ENCODE measurements at places on chromosomes 5 and 9.

DNA sequence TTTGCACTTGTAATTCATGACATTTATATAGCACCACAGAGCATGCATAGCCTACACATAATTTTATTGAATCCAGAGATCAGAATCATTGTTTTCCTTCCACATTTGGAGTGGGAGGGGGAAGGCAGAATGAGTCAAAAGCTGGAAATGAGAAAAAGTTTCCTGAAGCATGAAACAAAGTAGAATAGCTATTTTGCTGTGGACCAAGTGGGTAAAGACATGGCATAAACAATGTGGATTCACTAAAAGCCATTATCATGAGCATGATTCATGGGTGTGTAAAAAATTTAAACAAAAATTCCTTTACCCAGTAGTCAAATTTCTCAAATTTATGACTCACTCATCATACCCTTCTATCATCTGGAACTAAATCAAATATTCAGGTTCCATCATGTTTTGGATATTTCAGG is 97.9 kb downstream of the YIPF5 start:
- peak; percentile 75 for DNase-seq

DNA sequence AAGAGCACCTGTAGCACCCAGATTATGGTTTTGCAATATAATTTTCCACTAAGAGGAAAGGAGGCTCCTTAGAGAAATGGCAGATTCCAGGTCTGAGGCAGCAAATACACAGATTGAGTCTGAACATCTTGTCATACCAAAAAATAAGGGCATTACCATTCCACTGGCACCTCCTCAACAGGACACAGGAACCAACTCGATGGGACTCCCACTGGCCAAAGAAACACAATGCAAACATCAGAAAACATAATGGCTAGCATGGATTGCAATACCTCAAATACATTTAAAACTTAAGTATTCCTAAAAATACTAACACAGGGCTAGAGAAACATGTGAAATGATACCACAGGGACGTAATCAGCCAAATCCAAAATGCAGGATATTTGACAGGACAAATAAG is 12.4 kb upstream of the RANBP17 start:
- no peak for DNase-seq

DNA sequence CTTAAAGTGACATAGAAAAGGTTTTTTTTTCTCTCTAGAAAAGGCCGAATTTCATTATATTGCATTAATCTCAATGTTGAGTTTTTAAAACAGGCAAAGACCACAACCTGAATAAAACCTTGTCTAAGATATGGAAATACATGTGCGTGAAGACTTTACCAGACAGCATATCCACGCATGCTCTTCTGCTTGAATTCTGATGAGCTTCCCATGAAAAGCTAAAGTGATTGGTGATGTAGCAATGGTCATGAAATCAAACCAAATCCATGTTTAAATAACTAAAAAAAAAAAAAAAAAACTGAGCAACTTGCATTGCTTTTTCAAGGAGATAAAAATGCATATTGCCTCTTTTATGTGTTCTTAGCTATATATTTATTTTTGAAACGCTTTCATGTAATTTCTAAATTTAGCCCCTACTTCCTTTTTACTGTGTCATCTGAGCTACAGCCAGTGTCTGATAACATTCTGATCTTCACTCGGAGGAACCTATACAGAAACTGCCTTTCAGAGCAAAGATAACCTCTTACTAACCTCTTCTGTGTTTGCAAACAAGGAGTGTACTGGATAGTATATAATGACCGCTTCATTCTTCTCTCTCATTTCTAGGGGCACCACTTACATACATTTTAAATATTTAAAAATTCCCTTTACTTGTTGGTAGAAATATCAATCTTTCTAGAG is 179.1 kb upstream of the GNA14 start:
- no peak for DNase-seq

DNA sequence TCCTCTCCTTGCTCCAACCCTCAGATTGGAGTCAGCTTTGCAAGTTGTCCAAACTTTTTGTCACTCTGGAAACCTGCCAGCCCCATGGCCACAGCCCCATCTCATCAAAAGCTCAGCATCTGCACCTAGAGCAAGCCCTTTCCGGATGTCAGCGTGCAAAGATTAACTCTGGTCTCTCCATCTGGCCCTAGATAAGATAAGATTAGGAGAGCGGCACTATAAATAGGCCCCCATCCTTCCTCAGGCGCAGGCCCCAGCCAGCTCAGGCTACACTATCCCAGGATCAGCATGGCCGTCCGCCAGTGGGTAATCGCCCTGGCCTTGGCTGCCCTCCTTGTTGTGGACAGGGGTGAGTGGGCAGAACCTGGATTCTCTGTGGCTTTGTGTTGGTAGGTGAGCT is at the start of gene SPINK4:
SPINK4 (plus strand) TSS at position 247 of the 400 bp plus-strand sequence; CDS start at position 289, 42 bp downstream.
- peak; percentile 61 for DNase-seq

GRCh38 chr9:134918646-134919045 is 934 bp upstream of the FCN1 start:
- no peak for DNase-seq

GRCh38 chr5:142175039-142175438 is 66.5 kb downstream of the NDFIP1 start:
- no peak for DNase-seq

- no peak for DNase-seq
These were observed 23.3 kb upstream of the ARSB start for GRCh38 chr5:79008362-79008761.

DNA sequence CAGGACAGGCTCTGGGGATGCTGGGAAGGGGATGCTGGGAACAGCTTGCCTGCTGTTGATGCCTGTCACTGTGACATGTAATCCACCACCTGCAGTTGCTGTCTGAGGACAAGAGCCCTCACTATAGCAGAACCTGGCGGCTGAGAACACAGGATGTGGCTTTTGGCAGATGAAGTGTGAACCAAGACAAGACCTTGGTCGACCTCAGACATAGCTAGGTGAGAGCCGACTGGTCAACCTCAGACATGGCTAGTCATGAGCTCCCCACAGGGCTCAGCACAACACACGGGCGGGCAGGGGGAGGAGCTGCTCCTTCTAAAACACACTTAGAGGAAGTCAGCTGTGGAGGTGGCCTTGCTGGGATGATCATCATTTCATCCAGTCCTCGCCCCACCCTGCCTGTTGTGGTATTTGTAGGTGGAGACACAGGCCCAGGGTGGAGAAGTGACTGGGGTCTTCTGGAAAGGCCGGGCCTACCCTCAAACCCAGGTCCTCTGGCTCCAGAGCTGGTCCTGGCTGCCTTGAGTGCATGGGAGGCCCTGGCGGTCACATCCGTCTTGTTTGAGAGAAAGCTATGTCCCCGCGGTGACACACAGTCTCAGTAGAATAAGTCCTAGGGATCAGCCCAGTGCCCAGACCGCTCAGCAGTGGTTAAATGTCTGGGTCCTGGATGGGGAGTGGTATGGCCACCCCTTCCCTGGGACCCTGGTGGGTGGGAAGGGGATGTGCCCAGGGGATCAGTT is 6.1 kb downstream of the SUSD3 start:
- peak; percentile 39 for DNase-seq

DNA sequence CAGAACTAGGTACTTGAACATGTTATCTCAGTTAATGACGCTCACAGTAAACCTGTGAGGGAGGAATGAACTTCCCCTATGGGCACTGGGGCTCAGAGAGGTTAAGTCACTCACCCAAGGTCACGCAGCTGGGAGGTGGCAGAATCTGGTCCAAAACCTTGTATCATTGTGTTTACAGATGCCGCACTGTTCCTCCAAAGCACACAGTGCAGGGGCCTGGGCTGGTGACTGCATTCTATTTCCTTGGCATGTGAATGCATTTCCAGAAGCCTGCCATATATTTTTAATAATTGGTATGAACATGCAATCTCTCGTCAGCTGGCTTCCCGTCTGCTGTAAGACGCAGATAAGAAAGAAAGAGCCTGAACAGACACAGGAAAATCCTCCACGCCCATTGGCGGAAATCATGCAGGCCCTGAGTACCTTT is 77.0 kb upstream of the TBC1D2 start:
- DNase-seq, result no peak

- peak; percentile 57 for DNase-seq
These were observed 647.7 kb upstream of the WWC1 start for GRCh38 chr5:167643631-167644280.

DNA sequence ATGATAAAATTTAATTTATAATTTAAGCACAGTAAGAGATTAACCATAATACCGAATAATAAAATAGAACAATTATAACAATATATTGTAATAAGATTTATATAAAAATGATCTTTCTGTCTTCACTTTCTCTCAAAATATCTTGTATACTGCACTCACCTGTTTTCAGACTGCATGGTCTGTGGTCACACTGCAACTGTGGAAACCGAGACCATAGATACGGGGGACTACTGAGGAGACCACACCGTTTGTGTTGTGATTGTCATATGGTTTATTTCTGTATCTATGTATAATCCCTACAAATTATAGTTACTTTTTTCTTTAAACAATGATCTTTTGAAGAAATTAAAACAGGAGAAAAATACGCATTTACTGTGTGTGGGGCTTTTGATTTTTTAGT is 78.8 kb upstream of the TNFAIP8 start:
- no peak for DNase-seq

DNA sequence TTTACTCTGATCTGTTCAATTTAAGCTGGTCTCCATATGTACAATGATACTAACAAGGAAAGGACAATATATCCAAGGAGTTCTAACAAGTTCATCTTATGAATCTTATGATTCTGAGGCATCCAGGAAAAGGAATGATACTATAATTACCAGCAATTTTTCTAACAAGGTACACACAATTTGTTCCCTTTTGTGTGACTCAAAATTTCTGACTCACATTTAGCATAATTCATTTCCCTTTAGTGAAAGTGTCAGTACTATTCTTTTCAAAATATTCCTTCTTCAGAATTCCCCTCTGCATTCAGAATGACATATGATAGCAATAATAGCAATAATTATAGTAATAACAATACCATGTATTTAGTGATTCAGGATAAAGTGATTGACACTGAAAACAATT is 594.8 kb downstream of the DMRTA1 start:
- DNase-seq, result no peak

GRCh38 chr9:131724683-131725082 is 15.2 kb downstream of the RAPGEF1 start:
- DNase-seq, result no peak

- peak; percentile 54 for DNase-seq
These were observed 495 bp downstream of the OSTF1 start for GRCh38 chr9:75088646-75089372.

DNA sequence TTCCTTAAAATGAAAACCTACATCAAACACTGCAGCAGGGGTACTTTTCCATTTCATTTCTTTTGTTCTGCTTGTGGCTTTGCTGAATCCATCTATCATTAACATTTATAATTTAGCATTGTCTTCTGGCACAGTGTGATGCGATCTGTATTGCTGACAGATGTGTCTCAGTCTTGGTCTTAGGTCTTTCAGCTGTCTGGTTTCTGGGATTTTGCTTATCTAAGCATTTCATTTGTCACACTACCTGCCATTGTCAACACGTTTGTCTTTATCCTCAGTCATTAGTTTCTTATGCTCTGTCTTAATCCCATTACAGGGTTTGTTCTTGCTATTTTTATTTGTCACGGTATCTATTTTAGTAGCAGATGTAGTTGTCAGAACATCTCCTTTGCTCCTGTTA is 303.1 kb downstream of the IZUMO3 start:
- no peak for DNase-seq

GRCh38 chr5:174325961-174326360 is 280.5 kb downstream of the NSG2 start:
- DNase-seq, result no peak

DNA sequence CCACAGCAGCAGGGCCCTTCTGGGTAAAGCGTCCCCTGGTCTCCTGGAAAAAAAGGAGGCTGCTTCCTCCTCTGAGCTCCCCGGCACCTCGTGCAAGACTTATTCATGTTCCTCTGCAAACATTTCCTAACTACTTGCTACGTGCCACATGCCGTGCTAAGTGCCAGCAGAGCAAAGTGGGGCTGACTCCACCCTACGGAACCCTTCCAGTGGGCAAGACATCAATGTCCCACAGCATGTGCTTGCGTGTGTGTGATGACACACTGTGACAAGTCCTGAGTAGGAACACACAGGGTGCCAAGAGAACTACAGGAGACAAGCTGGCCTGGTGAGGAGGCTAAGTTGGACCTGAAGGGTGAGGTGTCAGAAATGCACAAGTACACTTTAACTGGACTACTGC is 57.4 kb downstream of the SEMA4D start:
- no peak for DNase-seq

DNA sequence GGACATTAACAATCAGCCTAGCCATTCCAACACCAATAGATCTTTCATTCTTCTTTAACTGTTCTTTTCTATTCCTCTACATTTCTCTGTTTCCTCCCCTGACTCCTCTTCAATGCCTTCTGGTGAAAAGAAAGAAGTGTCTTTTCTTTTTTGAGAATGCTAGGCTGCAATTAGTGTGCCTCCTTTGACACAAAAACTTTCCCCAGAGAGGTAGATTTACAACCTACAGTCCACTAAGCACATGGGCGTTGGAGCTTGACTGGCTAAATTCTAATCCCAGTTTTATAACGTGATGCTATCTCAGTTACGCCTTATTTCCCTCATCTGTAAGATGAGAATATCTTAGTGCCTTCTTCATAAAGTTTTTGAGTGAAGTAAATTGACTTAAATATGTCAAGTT is 16.9 kb upstream of the ANKRD55 start:
- no peak for DNase-seq

DNA sequence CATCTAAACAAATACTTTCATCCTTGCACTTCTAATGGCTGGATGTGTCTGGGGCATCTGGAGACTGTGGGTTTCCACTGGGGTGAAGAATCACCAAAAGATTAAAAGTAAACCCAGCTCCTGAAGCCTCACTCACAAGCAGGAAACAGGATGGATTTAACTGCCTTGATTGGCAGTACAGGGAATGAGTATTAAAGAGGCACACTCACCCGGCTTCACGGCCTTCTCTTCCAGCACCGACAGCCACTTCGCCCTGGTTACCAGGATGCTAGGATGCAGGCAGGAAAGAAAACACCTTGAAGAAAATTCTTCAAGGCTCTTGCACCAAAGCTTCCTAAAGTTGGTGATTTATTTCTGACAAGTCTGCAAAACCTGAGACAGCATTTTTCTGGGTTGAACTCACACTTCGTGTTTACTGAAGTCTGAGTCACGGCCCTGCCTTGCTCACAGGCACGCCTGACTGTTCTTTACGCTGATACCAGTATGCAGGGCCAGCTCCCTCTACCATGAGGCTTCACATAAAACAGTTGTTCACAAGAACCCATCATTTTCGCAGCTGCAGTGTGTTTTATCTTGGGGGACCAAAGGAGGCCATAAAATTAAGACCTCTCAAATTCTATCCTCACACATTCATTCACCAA is 56.5 kb upstream of the ZNF354A start:
- DNase-seq, result peak; percentile 29

GRCh38 chr9:35684921-35685320 is 4.8 kb downstream of the TPM2 start:
- DNase-seq, result no peak

DNA sequence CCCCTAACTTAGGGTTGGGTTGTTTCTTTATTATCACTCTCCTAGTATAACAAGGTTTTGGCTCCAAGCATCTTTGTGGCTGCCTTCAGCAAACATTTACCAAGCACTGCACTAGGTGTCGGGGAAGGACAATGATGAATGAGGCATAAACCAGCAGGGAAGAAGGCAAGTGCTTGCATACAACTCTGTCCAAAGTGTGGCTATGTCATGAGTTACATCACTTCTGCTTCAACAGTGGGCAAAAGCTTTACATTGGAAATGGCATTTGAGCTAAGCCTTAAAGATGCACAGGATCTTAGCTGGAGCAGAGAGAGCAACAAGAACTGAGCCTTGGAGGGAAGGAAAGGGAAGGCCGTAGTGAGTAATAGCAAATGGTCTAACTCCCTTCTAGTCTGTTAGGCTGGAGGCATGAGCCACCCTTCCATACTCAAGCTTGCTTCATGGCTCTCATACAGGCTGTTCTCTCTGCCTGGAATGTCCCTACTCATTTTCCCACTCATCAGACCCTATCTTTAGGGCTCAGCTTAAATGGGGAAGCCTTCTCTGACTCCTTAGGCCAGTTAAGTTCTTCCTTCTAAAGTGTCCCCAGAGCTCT is 121.8 kb downstream of the SEMA6A start:
- peak; percentile 23 for DNase-seq

Data from astrocyte (in vitro differentiated cells and primary cell).